ENCODE measurements at places on chromosomes 5 and 9. TPM values are rescaled to one million over a fixed set of nuclear protein-coding genes. Genes with fewer than 3 reads are reported as not detected.

Gene IGFBPL1
- 18.0 TPM for total RNA-seq

Gene EQTN
- total RNA-seq, result 33.0 TPM

Gene ARID3C
- 0.37 TPM for total RNA-seq

Gene SLC28A3
- 0.08 TPM for total RNA-seq

Gene BHMT
- 0.25 TPM for total RNA-seq

Gene KLHL3
- total RNA-seq, result 26.2 TPM

Gene PRKACG
- total RNA-seq, result 14.2 TPM

Gene GRM6
- total RNA-seq, result 0.47 TPM

Gene BARHL1
- 0.31 TPM for total RNA-seq

Gene PCDHAC1
- total RNA-seq, result 7.5 TPM

DNA sequence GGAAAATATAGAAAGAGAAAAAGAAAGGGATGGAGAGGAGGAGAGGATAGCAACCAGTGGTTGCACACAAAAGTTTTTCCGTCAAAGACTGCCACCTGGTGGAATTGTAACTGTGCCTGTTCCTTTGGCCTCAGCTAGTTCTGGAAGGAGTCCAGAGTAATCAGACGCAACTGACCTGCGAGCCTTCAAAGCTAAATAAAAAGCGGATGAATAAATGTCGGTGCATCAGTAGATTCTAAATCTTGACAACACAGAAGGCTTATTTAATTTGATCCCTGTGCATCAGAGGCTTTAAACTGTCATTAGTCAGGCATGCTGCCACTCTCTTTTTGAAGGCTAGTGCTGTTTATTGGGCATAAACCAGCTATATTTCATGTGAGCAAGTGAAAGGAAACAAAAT, 132.9 kb upstream of the ACO1 start:
- peak; percentile 79 for DNase-seq

DNA sequence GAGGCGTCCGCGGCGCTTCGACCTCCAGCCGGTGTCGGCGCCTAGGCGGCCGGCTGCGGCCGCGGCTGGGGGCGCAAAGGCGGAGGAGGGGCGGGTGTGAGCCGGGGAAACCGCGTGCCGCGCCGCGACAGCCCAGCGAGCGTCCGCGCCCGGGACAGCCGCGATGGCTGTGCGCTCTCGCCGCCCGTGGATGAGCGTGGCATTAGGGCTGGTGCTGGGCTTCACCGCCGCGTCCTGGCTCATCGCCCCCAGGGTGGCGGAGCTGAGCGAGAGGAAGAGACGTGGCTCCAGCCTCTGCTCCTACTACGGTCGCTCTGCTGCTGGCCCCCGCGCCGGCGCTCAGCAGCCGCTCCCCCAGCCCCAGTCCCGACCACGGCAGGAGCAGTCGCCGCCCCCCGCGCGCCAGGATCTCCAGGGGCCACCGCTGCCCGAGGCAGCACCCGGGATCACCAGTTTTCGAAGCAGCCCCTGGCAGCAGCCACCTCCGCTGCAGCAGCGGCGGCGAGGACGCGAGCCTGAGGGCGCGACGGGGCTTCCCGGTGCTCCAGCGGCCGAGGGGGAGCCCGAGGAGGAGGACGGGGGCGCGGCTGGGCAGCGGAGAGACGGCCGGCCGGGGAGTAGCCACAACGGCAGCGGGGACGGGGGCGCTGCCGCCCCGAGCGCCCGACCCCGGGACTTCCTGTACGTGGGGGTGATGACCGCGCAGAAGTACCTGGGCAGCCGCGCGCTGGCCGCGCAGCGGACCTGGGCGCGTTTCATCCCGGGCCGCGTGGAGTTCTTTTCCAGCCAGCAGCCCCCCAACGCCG, 605 bp downstream of the CHSY3 start:
- peak; percentile 24 for DNase-seq

DNA sequence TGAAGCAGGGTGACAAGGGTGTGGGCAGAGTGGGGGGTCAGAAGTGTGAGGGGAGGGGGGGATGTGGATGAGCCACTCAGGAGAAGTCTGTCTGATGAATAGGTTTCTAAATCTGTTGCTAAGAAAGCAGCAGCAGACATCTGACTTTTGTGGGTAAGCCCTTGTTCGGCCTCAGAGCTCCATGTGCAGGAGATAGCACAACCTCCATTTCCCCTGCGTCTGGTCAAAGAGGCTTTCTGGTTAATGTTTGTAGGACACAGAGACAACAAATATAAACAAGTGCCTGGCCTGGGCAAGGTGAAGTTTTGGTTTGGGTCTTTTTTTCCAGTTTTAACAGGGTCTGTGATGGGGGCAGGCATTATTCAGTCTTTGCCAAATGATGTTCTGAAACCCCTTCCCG, 57.0 kb upstream of the GNE start:
- DNase-seq, result no peak

DNA sequence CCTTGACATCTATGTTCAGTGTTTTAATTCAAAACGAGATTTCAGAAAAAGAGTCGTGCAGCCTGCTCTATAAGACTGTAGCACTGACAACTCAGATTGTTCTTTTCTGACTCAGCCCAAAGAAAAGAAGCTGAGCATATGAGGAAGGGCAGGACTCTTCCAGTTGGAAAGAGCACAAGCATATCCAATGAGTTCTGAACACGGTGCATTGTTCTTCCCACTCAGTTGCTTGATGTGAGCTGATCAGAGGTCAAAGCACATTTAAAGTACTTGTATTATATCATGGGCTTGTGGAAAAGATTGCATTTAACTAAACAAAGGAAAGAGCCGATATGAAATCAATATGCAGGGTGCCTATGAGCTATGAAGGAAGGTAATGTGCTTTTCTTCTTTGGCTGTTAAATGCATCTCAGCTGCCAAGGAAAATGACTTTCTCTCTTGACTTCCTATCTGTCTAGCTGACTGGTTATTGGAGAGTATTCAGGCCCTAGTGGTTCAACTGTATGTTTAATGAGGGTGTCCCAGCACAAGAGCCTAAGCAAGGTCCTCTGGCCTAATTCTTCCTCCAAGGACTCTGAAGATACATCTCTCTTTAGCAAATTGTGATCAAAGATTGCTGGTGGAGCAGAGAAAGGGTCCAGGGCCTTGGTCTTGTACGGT, 226.6 kb upstream of the PPP1R2B start:
- DNase-seq, result no peak

GRCh38 chr9:79642671-79643070, 70.9 kb downstream of the TLE4 start:
- no peak for DNase-seq

- DNase-seq, result no peak
These were observed 70.0 kb upstream of the CDH10 start for GRCh38 chr5:24714746-24715145.

DNA sequence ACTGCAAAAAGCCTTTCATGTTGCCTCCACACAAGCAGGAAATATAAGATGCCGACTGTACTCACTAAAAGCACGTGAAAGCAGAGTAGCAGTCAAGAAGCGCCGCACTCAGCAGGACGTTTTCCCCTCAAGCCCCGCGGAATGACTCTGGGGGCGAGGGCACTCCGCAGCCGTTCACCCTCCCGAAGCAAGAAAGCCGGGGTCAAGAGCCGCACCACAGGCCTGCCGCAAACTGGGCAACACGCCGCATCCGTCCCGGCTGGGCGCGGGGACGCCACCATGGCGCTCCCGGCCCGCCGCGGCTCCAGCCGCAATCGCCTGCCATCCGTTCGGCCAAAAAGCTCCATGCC, 364 bp downstream of the RPS6 start:
- DNase-seq, result peak; percentile 49

DNA sequence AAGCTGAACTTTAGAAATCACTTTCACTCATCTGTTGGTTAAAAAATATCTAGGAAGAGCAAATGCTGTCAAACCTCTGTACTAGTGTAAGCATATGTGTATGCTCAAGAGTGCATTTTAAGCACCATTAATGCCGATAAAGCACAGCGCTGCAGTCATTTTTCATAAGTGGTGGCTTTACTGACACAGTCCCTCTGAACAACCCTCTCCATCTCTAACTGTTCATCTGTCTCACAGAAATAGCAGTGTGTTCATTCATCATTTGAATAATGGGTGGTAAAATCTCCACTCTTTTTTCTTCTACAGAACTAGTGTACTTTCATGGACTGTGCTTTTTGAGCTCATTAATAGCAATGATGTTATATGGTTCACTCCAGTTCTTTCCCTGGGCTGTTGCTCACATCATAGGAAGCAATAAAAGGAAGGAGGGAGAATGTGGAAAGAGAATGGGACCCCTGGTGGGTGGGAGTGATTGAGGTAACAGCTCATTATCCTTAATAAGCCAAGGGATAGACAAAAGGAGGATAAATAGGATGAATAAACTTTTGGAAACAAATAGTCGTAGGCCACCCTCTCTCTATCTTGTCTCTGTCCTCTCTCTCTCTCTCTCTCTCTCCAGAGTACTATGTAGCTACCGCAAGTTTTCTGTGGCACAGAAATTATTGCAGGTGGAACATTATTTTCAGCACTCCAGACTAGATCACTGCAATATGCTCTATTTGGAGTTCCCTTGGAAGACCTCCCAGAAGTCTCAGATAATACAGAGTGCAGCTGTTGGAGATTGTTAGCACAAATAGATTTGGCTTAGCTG, 117.9 kb upstream of the PRDM9 start:
- DNase-seq, result no peak

- DNase-seq, result no peak
These were observed 57.8 kb upstream of the RAI14 start for GRCh38 chr5:34598177-34598794.

GRCh38 chr5:69493396-69494133, 975 bp downstream of the OCLN start:
- DNase-seq, result peak; percentile 30

- no peak for DNase-seq
These were observed 786.5 kb upstream of the ACO1 start for GRCh38 chr9:31597977-31598376.

DNA sequence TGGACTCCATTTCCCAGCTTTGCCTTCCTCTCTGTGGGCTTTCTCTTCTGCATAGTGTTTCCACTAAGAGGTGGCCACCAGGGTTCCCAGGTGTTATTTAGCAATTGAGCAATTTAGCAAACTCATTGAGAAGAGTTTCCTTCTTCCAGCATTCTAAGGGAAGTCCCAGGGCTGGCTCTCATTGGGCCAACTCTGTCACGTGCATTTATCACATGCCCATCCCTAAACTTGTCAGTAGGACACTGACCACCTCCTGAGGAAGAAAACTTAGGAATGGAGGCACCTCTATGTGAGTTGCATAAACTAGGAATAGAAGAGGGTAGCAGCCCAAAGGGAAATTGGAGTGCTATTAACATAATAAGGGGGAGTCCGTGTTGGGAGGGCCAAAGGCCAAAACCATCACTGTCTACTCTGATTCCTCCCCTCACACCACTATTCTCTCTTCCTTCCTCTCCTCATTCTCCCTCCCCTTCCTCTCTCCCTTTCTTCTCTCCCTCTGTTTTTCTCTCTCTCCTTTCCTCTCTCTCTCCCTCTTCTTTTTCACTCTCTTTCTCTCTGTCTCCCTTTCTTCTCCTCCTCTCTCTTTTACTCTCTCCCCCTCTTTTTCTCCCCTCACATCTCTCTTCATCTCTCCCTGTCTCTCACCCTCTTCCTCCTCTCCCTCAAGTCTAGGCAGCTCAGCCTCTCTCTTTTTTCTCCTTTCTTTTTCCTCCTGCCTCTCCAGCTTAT, 213.4 kb downstream of the PALM2AKAP2 start:
- no peak for DNase-seq

GRCh38 chr5:125033602-125034001, 287.2 kb upstream of the ZNF608 start:
- DNase-seq, result no peak

DNA sequence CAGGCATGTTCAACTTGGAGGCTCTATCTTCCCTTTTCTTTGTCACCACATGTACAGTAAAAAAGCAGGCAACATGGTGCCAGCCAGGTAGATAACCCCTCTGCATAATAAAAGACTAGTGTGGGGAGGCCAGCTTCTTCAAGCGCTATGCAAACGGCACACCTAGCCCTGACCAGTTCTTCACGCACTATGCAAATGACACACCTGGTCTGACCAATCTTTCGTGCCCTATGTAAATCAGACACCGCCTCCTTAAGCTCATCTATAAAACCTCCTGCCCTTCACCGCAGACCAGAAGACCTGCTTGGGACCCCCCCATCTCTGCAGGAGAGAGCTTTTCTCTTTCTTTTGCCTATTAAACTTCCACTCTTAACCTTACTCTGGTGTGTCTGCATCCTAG, 28.1 kb upstream of the UGCG start:
- no peak for DNase-seq

DNA sequence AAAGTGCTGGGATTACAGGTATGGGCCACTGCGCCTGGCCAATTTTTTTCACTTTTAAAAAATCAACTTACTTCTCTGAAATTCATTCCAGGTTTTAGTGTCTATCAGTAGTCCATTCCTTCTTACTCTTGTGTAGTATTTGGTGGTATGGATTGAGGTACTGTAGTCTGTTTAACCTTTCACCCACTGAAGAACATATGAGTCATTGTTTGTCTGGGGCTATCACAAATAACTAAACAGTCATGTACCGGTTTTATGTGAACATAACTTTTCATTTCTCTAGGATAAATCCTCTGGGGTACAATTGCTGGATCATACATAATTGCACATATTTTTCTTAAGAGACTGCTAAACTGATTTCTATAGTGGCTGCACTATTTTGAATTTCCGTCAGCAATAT, 1188.0 kb upstream of the CDH9 start:
- DNase-seq, result no peak

DNA sequence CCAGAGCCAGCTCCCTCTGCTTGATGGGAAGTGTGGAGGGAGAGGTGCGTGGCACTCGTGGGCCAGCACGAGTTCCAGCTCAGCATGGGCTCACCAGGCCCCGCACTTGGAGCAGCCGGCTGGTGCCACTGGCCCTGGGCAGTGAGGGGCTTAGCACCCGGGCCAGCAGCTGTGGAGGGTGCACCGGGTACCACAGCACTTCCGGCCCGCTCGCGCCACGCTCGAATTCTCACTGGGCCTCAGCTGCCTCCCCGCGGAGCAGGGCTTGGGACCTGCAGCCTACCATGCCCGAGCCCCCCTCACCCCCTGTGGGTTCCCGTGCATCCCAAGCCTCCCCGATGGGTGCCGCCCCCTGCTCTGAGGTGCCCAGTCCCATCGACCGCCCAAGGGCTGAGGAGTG, 98.4 kb downstream of the DCP2 start:
- DNase-seq, result no peak

GRCh38 chr5:149618581-149619248, 37.4 kb downstream of the ARHGEF37 start:
- DNase-seq, result peak; percentile 60

DNA sequence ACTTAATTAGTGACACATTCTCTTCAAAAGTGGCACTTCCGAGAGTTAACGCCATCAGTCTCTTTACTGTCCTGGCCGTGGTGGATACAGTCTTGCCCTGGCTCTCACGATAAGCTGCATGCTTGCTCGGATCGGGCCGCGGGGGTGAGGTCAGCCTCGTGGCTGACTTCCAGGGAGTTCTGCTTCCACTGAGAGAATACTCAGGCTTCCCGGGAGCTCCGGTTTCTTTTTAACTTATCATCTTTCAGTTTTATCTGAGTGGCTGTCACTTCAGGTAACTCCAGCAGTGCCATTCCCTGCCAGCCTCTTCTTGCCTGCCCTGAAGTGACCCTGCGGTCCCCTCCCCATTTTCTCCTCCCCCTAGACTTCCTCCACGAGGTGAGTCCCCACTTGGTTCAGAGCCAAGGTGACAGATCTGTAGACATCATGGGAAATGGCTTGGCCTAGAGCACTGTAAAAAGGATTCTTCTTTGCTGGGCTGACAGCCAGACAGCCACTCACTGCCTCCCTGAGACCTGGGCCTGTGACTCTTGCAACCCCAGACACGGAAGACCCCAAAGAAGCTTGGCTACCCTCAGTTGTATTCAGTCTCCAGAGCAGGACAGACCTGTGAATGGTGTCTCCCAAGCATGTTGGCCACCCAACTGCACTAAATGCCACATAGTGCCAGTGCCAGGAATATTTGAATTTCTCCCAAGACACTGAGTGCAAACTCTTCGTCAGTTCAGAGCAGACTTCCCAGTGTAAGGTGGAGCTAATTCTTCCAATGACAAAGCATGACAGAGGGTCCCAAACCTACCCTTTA, 95.1 kb downstream of the DAPK1 start:
- peak; percentile 90 for DNase-seq
